HuH-7 (cell line): ENCODE measurements at places on chromosomes 16 and 17.
A peak's percentile ranks its signal among the peaks of the same experiment; 100 is the strongest.

DNA sequence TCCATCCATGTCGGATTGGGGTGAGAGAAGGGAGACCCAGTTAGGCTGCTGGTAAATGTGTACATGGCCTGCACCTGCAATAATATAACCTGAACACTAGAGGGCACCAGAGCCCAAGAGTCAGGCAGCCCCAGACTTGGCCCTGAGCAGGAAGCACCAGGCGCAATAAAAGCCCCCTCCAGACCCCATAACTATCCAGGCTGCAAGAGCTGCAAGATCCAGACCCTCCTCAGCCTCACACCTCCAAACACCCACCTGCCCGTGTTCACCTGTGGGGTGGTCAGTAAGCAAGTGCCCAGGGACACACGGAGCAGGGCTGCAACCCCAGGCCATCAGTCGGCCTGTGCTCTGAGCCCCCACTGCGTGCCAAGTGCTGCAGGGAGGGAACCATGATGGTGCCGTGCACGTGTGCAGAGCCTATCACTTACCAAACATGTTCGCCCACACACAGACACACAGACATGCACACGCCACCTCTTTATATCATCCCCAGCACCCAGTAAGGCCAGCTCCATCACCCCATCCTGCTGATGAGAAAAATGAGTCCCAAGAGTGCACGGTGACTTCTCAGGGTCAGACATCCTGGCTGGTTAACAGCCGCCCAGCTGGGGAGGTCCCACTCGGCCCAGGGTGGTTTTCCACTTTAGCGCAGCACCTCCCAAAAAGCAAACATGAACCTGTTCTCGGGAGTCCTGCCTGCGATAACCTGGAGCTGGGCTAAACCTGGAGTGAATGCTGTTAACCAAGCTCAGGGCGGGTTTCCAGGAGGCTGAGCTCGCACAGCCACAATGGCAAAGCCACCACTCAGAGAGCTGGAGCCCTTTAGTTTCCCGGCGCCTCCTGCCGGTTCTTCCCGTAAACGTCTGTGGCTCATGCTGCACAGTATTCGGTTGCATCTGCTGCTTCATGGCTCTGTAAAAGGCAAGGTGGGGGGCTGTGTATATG, 439.8 kb downstream of the SOX9 start:
- peak; percentile 74 for DNase-seq

DNA sequence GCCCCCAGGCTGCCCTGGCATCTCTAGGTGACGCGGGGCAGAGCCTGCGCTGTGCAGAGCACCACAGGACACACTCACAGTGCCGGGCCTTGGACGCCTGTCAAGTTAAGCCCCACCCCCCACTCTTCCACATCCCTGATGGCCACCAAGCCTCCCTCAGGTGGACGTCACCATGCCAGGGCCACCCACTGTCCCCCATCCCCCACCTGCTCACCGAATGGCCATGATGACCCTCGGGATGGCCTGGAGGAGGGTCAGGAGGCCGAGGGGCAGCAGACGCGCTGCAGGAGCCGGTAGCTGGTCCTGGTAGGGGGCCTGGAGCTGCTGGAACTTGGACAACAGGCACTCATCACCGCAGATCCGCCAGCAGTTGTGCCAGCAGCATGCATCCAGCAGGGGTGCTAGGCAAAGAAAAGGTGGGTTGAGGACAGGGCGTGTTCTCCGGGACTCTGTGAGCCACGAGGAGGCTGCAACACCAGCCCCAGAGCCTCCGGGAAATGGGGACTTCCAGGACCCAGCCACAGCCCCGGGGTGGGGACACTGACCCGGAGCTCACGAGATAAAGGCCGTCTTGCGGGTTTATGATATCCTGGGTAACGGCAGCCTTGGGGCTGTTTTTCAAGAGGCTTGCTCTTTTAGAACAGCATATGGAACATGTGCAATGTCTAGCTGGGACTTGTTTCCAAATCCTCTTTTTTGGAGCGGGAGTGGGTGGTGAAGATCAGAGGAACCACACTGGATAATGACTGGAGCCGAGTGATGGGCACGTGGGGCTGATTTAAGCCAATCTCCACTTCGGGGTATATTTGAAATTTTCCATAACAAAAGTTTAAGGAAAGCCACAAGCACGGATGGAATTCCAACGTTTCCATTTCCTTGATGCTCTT, 11.4 kb downstream of the C16orf95 start:
- DNase-seq = peak; percentile 59

- no peak for DNase-seq
Observed at GRCh38 chr17:18129041-18129502, 20.5 kb downstream of the MYO15A start.

GRCh38 chr17:4899341-4900230, at the start of gene C17orf107:
TSS of gene C17orf107 (plus strand) at chr17:4899536. CDS start at chr17:4899763, 227 bp downstream.
- no peak for DNase-seq

- DNase-seq = no peak
Observed at GRCh38 chr16:28191364-28191960, 20.3 kb downstream of the XPO6 start.

- DNase-seq = no peak
Observed at GRCh38 chr17:55152236-55152635, 112.5 kb upstream of the HLF start.

- DNase-seq = no peak
Observed at GRCh38 chr17:30570191-30570590, 93.0 kb downstream of the GOSR1 start.

DNA sequence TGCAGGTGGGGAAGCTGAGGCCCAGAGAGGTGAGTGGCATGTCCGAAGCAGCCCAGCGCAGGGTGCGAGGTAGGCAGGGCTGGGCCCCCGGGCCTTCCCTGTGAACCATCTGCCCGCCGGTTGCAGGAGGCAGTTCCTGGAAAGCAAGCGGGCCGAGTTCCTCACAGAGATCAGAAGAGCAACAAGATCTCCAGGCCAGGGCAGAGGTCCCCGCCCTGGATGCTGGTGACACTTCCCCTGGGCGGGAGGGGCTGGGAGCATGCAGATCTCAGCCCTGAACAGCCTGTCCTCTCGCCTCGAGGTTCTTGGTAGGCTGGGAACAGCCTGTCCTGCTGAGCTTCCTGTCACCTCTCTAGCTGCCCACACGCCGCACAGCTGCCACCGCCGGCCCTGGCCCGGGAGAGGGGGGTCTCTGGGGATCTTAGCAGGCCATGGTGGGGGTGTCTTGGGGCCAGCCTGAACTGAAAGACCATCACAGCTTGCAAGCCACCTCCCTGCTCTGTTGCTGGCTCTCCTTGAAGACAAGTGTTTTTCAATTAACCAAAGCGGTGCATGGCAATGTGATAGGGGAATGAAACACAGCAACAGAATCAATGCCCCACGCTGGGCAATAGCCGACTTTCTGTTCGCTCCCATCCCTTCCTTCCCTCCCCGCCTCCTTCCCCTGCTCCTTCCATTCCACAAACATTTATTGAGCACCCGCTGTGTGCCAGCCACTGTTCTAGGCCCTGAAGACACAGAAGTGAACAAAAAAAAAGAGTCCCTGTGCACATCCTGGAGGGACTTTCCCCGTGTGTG, 31.7 kb downstream of the SOCS1 start:
- DNase-seq = peak; percentile 34

DNA sequence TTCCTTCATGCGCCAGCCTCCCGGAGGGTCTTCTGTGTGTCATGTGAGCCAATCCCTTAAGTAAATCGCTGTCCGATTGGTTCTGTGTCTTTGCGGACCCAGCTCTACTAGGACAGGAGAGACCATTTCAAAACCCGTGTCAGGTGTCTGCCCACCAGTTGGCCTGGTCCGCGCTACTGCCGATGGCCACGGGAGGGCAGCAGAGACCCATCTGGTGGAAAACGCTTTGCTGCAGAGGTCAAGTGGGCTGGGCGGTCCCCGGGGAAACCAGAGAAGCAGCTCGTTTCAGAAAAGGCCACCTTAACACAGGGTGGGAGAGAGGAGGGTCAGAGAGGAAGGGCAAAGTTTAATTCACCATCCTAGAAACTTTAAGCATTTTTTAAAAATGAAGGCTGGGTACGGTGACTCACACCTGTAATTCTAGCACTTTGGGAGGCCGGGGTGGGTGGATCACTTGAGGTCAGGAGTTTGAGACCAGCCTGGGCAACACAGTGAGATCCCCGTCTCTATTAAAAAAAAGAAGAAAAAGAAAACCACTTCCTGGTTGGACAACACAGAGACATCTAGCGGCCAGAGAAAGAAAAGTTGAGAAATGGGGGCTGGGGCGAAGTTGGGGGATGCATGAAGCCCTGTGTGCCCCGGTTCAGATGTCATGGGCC, 2.8 kb upstream of the CIBAR2 start:
- DNase-seq = peak; percentile 99

- DNase-seq = no peak
Observed at GRCh38 chr16:54878301-54878700, 52.4 kb upstream of the IRX5 start.

DNA sequence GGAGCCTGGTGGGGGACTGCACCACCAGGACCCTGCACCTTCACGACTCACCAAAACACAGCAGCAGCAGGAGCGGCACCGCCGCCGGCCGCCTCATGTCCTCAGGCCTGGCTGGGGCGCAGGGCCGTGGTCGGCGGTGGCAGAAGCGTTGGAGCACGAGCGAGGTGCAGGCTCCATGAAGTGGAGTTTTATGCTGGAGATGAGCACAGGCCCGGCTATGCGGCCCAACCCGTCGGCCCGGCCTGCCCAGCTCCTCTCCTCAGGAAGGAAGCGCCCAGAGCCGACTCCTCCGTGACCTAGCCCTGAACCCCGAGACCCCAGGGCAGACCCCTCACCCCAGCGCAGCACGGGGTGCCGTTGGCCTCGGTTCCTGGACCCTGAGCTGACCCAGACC, at the start of gene PRSS27:
Gene PRSS27 (minus strand): TSS at position 161 of the 394 bp plus-strand sequence. CDS start 64 bp downstream, at position 97.
- no peak for DNase-seq

GRCh38 chr16:51900221-51900780, 646.6 kb downstream of the TOX3 start:
- DNase-seq = no peak

GRCh38 chr16:58152246-58152868, 23.2 kb upstream of the CFAP20 start:
- no peak for DNase-seq

- no peak for DNase-seq
Observed at GRCh38 chr17:40371261-40371929, 6.9 kb upstream of the GJD3 start.

GRCh38 chr17:60439501-60439900, 17.2 kb downstream of the CHCT1 start:
- DNase-seq = no peak

DNA sequence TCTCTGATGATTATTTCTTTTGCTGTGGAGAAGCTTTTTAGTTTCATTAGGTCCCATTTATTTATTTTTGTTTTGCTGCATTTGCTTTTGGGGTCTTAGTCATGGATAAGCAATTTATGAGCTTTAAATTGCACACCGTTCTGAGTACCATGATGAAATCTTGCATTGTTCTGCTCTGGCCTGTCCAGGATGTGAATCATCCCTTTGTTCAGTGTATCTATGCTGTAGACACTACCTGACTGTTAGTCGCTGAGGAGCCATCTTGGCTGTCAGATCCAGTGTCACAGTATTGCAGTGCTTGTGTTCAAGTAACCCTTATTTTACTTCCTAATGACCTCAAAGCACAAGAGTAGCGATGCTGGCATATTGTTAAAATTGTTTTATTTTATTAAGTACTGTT, 218.0 kb upstream of the CNTNAP4 start:
- DNase-seq = no peak

- no peak for DNase-seq
Observed at GRCh38 chr17:55463600-55463999, 42.0 kb upstream of the MMD start.

DNA sequence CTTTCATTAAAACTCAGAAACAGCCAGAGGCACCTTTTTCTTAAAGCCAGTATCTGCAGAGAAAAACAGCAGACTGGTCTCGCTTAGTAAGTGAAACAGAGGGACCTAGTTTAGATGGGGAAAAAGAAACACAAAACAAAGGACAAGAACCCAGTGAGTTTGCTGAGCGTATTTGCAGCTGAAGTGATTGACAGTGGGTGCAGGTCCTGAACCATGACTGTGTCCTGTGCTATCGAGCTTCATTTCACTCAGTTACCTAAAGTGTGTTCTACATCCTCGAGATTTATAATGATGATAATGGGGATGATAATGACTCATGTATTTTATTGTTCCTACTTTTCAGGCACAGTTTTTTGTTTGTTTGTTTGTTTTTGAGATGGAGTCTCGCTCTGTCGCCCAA, 31.7 kb upstream of the WFIKKN2 start:
- DNase-seq = no peak

DNA sequence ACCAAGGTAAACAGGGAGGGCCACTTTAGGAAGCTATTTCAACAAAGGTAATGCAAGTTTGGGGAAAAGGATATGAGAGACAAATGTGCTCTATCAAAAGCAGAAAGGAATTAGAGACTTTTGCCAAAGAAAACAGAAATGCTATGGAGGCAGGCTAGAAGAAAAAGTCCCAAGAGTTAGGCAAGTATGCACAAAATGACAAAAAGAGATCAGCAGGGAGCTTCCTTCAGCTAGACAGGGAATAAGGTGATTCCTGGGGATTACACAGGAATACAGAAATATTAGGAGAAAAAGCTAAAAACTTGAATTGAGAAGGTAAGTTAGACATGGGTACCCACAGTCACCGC, 2.4 kb downstream of the FXR2 start:
- no peak for DNase-seq
